ENCODE measurements at places on chromosomes 11 and 22. TPM values are rescaled to one million over a fixed set of nuclear protein-coding genes. Genes with fewer than 3 reads are reported as not detected.

DNA sequence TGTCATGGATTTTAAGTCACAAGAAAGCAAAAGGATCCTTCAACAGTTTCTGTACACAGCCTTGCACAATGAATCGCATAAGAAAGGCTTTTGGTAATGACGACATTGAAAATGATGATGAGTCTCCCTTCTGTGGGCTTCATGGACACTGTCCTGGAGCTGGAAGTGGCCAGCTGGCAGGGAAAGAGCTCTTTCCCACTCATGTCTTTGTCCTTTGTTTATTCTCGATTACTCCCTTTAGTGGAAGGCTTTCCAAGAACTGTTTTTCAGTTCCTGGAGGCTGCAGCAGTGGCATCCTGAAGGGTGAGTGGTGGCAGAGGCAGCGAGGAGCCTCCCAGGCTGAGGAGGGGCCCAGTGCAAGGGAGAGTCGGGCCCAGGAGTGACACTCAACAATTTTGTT is 505.2 kb downstream of the NTM start:
- DNase-seq, result no peak

- DNase-seq, result no peak
Measured at GRCh38 chr22:22655452-22656290, 11.3 kb downstream of the GGTLC2 start.

DNA sequence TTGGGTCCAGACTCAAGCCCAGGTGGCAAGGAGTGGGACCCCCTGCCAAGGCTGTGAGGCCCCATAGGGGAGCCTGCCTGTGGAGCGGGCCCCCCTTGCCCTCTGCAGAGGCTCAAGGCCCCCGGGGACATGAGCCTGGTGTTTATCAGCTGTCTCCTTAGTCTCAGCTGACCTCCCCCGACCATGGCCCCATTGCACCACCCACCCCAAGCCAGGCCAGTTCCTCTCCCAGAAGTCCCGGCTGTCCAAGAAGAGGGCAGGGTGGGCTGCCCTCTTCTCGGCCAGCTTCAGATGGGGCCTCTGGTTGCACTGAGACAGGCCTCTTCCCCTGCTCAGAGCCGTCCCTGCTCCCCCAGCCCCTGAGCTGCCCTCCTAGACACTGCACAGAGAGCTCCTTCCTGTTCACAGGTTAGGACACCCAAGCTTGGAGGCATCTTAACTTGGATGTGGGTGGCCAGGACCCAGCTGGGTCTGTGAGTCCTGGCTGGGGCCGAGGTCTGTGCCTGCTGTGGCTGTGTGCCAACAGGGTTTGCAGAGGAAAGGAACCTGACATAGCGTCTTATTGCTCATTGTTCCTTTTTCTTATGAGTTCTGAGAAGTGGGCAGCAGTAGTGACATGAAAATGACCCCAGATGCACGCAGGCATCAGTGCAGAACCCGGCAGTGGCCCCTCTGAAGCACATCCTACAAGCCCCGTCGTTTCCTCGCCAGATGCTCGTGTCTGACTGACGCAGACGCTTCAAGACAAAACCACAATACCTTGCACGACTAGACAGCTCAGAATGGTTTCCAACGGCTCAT is 5.4 kb downstream of the TRABD start:
- DNase-seq, result peak; percentile 94

DNA sequence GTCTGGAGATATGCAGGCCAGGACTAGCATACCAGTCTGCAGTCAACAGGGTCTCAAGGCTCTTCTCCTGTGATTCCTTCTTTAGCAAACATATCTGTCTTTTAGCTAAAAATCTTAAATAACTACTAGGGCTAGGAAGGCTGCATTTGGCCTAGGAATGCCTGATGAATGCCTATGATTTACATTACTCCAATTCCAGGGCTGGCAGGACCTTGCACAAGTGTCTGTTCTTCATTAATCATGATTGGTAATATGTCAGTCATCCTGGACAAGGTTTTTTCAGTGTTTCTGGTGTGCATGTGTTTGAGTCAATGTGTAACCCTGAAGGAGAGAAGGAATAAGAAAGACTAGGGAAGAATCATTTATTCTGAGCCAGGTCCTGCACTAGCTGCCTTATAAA is 280.5 kb upstream of the NARS2 start:
- no peak for DNase-seq

DNA sequence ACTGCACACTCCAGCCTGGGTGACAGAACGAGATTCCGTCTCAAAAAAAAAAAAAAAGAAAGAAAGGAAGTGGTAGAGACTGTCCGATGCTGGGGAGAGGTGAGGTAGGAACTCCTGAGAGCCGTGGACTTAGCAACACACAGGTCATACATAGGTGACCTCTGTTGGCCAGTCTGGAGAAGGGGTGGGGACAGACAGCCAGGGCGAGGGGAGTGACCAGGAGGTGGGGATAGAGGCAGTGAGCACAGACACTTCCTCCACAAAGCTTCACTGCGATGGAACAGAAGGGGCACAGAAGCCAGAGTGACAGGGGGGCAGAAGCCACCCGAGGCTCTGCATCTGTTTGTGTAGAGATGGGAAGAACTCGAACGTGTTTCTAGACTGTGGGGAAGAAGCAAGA is 47.1 kb downstream of the MYH9 start:
- no peak for DNase-seq

DNA sequence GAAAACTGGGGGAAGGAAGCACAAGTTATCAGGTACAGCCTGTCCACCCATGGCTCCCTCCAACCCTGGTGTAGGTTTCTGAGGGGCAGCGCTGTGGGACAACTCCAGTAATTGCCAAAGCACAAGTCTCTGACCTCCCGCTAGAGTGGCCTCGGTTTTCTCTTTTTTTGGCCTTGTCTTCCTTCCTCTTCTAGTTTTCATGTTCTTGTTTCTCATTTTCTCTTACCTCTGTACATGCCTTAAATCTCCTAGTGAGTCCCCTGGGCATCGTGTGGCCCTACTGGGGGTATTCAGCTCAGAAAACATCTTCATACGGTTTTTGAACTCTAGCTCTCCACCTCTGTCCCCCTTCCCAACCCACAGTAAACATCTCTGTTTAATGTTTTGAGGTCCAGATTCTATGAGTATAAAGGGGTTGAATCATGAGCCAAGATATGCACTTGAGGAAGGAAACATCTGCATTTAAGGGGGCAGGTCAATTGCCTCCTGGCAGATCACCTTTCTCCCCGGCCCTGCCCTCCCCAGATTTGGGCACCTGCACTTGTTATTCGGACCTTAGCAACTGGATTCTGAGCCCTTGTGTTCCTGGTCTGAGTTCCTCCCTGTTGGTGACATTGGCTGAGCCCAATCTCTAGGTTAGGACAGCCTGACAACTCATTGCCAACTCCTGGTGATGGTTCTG is 8.4 kb upstream of the LMO2 start:
- DNase-seq, result no peak

GRCh38 chr11:9692691-9693090 is 28.8 kb downstream of the SWAP70 start:
- DNase-seq, result no peak

GRCh38 chr11:126545057-126545555 is 189.6 kb downstream of the ST3GAL4 start:
- DNase-seq, result no peak

- no peak for DNase-seq
Measured at GRCh38 chr11:73957654-73958361, 7.0 kb downstream of the DNAJB13 start.

- DNase-seq, result no peak
Measured at GRCh38 chr22:32932176-32932575, 126.0 kb downstream of the SYN3 start.

DNA sequence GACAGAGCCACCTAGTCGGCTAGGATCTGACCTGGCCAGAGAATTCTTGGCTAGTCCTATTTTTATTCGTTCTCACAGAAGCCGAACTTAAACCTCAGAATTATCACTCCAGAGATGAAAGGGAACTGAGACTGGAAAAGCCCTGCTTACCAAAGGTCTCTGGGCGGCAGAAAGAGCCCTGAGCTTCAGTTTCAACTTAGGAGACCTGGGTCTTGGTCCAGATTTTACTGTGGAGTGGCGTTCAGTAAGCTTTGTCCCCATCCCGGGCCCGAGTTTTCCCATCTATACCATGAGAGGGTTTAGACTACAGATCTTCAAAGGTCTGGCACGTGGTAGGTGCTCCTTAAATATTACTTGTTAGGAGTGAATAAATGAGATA is 516 bp downstream of the NEU3 start:
- DNase-seq, result peak; percentile 8

DNA sequence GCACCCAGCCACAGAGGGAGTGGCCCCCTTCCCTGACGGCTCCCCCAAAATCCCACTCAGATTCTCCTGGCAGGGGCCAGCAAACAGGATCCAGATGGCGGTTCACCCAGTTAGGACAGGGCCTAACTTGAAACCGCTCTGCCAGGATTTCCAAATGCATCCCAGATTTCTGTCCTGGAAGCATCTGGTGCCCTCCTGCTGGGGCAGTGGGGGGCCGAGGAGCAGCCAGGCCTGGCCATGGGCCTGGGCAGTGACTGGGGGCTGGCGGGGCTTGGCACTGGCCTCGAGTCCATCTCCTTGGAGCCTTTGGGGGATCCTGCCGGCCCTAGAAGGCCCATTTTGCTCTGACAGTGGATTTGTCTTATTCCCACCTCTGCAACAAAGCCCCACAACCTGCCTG is 17.9 kb upstream of the EMID1 start:
- no peak for DNase-seq

DNA sequence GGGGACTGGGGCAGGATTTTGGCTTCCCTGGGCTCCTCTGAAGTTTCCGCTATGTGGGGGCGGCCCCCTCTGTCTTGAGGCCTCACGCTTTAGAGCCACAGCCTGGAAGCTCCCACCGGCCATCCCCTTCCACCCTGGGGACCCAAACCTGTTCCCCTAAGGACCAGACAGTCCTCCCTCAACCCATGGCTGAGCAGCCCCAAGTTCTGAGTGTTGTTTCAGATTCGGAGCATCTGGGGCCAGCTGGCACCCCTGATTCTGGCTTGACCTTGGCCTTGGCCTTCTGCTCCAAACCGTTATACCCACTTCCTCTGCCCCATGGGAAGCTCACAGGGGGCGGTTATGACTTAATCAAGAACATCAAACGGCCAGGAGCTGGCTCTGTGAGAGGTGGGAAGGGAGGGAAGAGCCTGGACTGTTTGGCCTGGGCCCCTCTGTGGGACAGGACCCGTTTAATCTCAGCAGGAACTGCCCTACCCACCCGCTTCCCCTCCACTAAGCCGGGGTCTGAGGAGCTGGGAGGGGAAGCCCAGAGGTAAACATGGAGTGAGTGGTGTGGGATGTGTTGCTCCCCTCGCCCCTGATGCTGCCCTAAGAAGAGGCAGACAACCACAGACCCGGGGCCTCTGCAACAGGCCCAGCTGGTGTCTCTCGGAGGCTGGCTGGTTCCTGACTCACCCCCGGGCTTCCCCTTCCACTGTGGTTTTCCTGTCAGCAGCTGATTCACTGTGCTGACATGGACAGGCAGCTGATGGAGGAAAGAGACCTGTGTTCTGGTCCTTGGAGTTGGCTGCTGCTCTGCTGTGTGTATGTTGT is 3.4 kb downstream of the CD82 start:
- DNase-seq, result peak; percentile 97

DNA sequence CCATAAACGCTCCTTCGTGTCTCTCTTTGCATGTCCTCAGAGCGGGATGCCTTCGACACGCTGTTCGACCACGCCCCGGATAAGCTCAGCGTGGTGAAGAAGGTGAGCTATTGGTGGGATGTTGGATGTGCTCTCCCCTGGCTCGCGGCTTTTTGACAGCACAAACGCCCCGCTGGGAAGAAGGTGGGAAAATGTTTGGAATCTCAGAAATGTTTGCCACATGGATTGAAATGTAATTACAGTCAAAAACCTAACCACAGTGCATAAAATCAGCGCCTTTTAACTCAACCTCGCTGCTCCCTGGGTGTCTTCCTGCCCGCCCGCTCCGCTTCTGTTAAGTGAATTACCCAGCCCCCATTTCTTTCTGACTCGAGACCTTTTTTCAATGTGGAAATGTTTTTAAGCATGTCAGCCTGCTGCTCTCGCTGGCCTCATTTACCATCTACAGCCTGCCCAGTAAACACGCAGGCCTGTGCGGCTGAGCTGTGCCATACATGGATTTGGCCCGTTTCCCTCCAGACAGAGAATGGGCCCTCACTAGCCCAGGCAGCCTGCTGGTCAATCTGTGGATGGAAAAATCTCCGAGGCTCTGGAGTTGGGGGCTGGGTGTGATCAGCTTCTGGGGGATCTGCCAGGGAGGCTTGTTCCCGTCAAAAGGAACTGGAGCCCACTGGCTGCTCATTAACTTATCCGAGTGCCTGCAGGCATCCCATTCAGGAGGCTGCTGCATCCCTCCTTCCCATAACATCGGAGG is 32.7 kb upstream of the PARVG start:
- DNase-seq, result no peak

GRCh38 chr11:1205121-1205986 is 17.5 kb upstream of the MUC5B start:
- no peak for DNase-seq

GRCh38 chr11:94845622-94846021 is 77.5 kb downstream of the AMOTL1 start:
- DNase-seq, result no peak

- DNase-seq, result no peak
Measured at GRCh38 chr11:64685536-64685935, 37.5 kb downstream of the NRXN2 start.

GRCh38 chr22:43893266-43893665 is 1.5 kb upstream of the PNPLA5 start:
- no peak for DNase-seq

DNA sequence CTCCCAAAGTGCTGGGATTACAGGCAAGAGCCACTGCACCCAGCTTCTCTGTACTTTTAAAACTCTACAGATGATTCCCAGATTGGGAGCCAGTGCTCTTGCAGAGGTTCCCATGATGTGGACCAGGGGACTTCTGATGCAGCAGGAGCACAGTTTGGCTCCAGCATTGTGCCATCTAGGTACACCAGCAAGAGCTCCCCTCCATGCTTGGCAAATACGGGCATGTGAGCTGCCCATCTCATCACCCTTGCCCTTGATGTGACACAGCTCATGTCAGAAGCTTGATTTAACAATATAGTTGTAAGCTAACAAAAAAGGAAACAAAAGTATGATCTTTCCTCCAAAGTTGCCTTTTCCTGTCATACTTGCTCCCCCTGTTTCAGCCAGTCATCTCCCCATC is 28.7 kb downstream of the SNU13 start:
- DNase-seq, result no peak

- DNase-seq, result no peak
Measured at GRCh38 chr22:44130076-44130711, 50.5 kb upstream of the PARVG start.

DNA sequence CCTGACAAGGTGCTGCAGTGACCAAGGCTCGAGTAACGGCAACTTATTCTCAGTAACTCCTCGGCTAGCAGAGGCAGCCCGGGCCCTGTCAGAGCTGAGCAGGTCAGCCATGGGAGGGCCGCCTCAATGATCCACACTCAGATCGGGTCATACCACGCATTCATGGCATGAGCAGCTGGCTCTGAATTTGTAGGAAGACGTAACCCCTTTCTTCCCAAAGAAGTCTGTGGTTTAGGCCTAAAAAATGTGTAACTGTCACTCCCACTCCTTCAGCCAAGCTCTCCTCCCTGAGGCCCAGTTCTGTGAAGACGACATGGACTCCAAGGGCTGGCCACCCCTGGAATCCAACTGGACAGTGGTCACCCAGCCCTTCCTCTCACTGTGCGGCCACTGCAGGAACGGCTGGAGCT is 30.0 kb downstream of the PPP2R1B start:
- no peak for DNase-seq

The PTPMT1 gene
- total RNA-seq, result 46.7 TPM

The AQP11 gene
- 0.59 TPM for total RNA-seq

The MRGPRX3 gene
- total RNA-seq, result not detected

The SPTBN2 gene
- total RNA-seq, result 1.8 TPM

The SLC35E4 gene
- total RNA-seq, result 3.4 TPM
